ENCODE measurements at places on chromosomes 5 and 9.

DNA sequence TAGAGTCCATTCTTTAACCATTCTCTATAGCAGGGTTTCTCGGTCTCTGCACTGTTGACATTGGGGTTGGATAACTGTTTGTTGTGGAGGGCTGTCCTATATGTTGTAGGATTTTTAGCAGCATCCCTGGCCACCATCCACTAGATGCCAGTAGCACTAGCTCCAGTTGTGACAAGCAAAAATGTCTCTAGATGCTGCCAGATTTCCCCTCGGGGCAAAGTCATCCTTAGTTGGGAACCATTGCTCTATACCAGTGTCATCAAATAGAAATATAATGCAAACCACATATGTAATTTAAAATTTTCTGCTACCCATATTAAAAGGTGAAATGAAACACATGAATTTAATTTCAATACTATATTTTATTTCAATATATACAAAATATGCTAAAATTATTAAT, 2.9 kb downstream of the TTC23L start:
- DNase-seq: no peak

GRCh38 chr5:62731022-62731421, 152.4 kb downstream of the LRRC70 start:
- DNase-seq: no peak

- DNase-seq: no peak
These were observed 10.6 kb upstream of the F2RL1 start for GRCh38 chr5:76808141-76808691.

- no peak for DNase-seq
These were observed 171.4 kb downstream of the SGCD start for GRCh38 chr5:156498226-156498980.

GRCh38 chr5:127758766-127759283, 55.6 kb downstream of the CCDC192 start:
- no peak for DNase-seq

DNA sequence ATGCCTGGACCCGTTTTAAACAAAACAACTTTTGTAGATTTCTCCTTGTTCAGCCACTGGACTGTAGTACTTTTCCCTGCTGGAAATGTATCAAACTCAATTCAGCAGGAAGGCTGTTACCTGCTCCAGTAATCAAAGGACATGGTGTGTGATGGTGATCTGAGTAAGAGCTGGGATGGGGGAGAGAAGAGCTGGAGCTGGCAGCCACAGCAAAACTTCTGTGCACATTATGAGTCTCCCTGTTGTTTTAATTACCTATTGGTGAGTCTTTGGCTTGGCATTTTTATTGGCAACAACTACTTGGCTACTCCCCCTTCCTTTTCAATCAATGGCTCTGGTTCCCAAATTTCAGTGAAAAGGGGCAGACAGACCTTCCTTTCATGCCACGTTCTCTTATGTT, 9.7 kb downstream of the NREP start:
- DNase-seq: no peak

- DNase-seq: no peak
These were observed at the start of gene ROR2 for GRCh38 chr9:91949946-91950664. TSS of gene ROR2 (minus strand) at chr9:91950228.

DNA sequence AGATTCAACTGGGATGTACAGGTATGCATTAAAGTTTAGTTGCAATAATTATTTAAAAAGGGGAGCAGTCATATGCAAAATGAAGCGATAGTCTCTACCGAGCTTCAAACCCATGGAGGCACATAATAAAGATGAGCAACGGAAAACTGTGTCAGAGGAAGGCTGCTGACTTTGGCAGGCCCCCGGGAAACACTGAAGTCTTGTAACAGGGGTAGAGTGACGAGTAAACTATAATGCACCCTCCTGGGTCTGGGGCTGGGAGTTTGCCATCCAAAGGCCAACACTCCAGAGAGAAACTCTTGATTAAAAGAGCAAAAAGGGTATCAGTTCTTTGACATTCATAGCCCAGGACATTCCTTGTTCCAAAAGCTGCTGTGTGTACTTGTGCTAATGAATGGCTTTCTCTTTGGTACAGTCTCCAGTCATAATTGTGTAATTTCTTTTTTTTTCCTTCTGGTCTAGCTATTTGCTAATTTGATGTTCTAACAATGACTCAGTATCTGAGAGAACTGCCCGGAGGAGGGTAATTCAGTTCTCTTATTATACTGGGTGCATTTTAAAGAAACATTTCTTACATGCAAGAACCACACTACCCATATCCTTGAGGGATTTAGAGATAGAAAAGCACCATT, 59.2 kb downstream of the TNC start:
- no peak for DNase-seq

GRCh38 chr5:1383344-1383743, 38.4 kb upstream of the CLPTM1L start:
- no peak for DNase-seq

DNA sequence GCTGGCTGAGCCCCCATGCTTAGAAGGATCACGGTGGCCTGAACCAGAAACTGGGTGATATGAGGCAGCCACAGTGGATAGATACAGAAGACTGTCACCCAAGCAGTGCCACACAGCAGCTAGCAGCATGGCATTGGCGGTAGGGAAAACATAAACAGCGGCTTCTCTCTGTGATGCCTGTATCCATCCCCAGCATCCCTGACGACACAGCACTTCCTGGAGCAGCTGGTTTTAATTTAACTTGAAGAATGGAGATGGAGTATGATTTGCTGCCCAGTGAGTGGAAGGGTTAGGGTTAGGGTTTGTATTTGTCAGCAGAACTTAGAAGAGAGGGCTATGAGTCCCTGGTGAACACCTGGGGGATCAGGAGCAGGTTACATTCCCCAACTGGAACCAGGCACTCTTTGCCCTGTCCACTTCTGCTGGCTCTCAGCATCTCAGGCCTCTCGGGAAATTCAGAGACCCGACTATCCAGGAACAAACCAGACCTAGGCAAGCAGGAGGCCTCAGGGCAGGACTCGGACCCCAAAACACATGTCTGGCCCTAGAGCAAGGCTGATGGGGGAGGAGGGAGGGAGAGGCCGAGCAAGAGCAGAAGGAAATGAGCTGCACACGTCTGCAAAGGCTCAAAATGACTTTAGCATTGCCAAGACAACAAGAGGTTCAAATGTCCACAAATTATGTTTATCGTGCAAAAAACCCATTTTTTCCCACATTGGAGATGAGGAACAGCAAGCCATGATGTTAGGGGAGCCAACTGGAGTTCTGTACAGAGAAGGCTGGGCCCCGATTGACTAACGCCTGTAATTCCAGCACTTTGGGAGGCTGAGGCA, 6.5 kb upstream of the GGTA1 start:
- DNase-seq: no peak

GRCh38 chr5:100787648-100788047, 115.4 kb downstream of the ST8SIA4 start:
- no peak for DNase-seq

- DNase-seq: no peak
These were observed 107.2 kb downstream of the C5orf15 start for GRCh38 chr5:133861161-133861737.

- DNase-seq: no peak
These were observed 166.6 kb upstream of the GAS1 start for GRCh38 chr9:87113874-87114273.

DNA sequence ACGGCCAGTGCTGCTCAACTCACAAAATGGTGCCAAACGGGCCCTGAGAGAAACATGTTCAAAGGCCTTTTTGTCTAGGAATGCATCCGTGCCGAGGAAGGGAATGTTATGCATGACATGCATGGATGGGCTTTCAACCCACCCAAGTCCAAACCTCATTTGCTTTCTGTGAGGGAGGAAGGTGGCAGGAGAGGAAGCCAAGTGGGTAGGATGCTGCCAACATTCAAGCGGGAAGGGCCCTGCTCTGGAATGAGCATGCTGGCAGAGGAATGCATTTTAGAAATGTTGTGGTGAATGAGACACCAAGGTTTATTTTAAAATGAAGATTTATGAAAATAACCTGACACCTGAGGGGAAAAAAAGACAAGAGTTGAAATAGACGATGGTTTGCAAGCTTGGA, 479.1 kb downstream of the CCDC171 start:
- DNase-seq: no peak

GRCh38 chr9:135926402-135927194, 19.3 kb upstream of the CAMSAP1 start:
- peak; percentile 14 for DNase-seq

DNA sequence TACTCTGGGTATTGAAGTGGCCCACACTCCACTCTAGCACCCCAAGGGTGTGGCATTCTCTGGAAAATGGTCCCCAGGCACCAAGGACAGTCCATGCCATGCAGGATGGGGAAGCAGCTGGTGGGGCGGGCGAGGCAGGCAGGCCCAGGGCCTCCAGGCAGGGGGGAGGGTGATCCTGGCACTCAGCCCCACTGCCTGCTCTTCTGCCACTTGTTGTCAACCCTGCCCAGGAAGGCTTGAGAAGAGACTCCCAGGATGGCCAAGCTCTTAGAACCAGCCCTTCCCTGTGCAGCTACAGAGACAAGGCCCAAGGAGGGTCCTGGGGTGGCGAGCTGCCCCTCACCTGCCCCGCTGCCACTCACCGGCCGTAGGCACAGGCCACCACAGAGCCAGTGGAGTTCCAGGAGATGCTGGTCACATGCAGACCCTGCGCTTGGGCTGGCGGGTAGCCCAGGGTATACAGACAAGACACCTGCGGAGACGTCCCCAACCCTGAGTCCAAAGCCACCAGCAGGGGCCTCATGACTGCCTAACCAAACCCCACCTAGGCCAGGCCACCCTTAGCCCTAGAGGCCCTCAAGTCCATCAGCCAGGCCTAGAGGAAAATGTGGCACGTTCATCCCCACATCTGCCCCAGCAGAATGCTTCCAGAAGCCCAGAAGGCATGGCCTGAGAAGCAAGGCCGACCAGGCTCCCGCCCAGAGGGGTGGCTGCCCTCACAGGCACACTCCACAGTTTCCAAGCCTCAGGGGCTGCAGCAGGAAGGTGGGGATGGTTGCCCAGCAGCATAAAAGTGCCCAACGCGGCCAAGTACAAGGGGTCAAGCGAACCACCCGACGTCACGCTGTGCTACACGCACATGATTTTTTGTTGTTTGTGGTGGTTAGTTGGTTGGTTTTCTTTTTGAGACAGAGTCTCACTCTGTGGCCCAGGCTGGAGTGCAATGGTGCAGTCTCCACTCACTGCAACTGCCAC, 19.8 kb downstream of the DYNC2I2 start:
- no peak for DNase-seq

GRCh38 chr5:93572608-93573353, 8.2 kb downstream of the NR2F1-AS1 start:
- no peak for DNase-seq

- DNase-seq: no peak
These were observed 46.0 kb downstream of the C9orf152 start for GRCh38 chr9:110161940-110162339.

DNA sequence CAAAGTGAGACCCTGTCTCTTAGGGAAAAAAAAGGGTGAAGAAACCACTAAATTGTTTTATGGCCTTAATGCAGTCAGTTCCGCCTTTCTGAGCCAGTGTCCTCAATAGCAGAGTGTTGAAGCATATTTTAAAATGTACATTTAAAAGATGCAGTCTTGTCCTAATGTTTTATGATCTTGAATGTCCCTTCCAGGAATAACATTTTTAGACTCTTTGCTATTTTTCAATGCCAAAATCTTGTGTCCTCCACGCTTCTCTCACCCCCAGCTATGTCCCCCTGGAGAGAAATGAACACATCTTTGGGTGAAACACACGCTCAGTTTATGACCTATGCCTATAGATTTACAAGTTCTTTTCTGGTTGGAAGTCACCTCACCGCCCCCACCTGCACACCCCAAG, 69.8 kb downstream of the CSNK1A1 start:
- no peak for DNase-seq

DNA sequence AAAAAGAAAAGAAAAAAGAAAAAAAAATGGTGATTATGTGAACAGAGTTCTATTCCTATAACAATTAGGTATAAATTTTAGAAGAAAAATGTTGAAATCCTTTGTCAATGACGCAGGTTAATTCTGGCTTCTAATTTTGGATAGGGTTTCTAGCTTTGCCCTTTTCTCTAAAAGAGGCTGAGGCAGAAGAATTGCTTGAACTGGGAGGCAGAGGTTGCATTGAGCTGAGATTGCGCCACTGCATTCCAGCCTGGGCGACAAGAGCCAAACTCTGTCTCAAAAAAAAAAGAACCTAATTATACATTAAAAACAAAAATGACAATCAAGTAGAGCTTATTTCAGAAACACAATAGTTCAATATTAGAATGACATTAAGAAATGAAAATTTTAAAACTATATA, 2.9 kb downstream of the STXBP1 start:
- DNase-seq: no peak

Measured in activated CD8-positive, alpha-beta memory T cell treated with anti-CD3 and anti-CD28 coated beads for 1 hour (primary cell).